Activated CD4-positive, alpha-beta T cell treated with anti-CD3 and anti-CD28 coated beads, Interleukin-2, amount 50 U/mL, for 48 hours (primary cell): ENCODE measurements at places on chromosomes 1 and 21.

DNA sequence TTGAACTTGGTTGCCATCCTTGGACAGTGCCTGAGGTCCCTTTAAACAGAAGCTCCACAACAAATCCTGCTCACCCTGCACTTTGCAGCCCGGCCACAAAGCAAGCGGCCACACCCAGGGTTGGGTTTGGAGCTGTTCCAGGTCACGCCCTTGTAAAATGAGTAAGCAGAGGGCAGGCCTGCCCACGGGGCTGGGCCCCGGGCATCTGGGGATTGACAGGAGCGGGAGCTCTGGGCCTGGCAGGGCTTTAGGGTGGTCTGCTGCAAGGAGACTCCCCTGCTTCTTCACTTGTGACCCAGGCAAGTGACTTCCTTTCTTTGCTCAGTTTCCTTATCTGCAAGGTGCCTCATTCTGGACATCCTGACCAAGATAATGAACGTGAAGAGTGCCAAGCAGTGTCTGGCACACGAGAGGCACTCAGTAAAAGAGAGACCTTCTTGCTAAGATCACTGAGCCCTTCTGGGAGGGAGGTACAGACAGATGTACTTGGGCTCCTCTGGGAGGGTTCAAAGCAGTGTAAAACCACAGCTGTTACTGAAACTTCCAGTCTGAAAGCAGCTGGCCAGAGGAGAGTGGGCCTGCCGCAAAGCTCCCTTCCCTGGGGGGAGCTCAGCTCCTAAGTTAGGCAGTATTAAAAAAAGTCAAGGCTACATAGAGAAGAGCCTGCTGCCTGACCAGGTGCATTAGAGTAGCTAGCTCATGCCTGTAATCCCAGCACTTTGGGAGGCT is 2.6 kb downstream of the E2F2 start:
- DNase-seq = peak; percentile 86

GRCh38 chr1:216028631-216029030 is 394.6 kb downstream of the USH2A start:
- DNase-seq = no peak

DNA sequence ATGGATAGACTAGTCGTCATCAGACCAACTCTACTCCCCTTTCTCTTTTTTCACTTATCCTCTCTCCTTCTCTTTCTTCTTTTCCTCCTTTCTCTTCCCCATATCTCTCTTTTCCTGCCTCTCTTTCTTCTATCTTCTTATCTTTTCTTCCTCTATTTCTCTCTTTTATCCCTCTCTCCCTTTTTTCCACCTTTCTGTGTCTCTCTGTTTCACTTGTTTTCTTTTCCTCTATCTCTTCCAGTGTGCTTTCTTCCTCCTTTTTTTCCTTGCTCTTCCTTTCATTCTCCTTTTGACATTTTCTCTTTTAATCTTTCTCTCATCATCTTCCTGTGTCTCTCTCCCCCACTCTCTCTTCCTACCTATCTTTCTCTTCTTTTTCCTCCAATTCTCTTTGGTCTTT is 159.0 kb upstream of the PTGFR start:
- DNase-seq = no peak

DNA sequence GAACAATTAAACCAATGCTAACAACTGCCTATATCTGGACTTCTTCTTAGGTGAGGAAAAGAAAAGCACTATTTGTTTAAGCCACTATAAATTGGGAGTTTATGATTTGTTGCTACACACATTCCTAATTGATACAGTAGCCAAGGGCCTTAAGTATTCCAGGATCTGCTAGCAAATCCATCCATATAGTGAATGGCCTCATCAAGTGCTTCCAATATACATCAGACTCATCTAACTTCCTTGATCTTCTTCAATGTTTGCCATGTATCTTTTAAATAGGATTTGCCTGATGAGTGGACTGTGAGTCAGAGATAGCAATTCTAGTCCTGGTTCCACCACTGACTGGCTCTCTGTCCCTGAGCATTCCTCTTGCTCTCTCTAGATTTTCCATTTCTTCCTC is 430.2 kb downstream of the OMA1 start:
- DNase-seq = no peak

- no peak for DNase-seq
Measured at GRCh38 chr1:43237121-43237520, 32.7 kb upstream of the TMEM125 start.

- DNase-seq = no peak
Measured at GRCh38 chr1:92480813-92481598, 5.7 kb downstream of the GFI1 start.

DNA sequence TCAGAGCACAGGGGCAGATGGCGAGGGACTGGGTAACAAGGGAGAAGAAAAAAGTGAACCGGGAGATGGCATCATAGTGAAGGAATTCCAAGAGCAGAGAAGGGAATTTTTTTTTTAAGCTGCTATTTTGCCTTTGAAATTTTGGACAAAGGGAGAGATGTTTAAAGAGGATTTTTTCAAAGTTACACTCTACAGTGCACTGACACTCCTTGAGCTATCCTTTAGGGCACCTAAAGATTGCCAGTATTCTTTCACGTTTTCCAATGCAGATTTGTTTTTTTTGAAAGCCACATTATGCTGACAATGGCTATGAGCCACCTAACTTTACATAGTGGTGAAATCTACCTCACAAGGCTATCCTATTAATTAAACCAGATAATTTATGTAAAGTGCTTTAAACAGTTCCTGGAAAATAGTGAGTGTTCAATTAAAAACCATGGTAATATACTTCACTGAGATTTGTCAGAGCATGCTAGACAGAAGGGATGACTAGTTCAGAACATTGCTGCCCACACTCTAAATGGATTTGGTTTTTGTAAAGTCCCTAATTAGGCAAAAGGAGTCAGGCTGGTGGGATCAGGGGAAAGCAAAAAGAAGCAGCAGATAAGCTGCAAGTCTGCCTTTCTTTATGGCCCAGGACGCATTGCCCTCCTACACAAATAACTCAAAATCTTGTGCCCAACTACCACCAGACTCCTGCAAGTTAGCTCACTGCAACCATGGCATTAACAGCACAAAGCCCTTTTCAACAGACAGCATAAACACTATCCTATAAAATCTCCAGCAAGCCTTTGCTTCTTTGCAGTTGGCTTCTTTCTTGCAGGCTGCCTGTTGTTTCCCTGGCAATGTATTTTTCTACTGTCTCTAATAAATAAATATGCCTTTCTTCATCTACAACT is 53.9 kb downstream of the PRDX6 start:
- no peak for DNase-seq

DNA sequence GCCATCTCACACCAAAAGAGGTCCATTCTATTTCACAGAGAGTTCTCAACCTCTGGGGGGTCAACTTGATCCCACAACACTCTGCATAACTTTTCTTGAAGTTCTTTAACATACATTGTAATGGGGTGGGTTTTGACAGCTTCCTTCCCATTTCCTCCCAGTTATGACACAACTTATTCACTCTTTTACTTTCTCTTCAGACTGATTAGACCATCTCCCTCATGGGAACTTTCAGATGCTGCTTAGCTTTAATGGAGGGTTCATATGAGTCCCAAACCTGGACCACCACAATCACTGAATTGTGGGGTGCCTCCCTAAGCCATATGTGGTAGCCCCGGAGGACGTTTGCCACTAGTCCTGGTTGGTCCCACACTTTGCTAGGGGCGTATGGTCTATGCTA is 28.3 kb upstream of the KCNJ15 start:
- DNase-seq = no peak

- DNase-seq = no peak
Measured at GRCh38 chr21:44994695-44995342, 55.0 kb downstream of the SLX9 start.

- no peak for DNase-seq
Measured at GRCh38 chr1:60762176-60762575, 320.2 kb upstream of the NFIA start.

DNA sequence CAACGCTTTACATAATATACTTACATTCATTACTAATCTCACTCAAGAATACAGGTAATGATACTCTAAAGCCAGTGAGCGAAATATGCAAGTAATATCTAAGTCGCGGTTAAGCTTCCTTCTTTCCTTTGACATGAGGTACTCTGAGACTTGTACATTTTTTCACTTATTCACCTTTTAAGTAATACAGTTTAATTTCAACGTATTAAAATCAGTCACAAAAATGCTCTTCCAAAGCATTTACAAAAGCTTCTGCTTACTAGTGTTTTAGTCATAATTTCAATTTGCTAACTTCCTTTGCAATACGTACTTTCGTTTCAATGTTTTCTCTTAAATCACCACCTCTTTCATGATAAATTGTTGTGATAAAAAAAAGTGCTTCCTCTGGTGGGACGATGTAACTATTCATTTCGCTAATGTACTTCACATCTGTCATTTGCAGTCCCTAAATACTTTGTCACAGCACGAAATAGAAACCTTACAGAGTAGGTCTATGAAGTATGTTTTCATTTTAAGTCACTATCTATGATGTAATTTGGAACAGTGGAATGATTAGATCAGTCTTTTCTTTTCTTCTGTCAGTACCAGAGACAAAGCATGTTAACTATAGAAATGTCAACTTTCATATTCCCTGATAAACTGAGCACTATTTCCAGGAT is 34.0 kb upstream of the ADGRL4 start:
- no peak for DNase-seq

DNA sequence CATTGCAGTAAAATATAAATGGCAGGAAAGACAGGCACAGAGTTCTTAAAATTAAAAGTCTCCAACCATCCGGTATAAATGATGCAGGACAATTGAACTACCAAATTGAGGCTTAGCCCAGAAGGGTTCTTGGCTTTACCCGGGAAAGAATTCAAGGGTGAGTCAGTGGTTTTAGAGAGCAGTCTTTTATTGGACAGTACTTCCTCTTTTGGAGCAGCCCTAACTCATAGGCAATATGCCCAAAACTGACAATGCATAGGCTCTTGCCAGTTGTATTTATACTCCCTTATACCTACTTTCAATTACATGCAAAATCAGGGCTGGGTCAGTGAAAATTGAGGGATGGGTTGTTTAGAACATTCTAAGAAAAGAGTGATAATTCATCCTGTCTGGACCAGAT is 1628.9 kb upstream of the PRMT6 start:
- DNase-seq = no peak
